Breast epithelium (tissue), 4 donors: ENCODE measurements at places on chromosomes 6 and 20.

DNA sequence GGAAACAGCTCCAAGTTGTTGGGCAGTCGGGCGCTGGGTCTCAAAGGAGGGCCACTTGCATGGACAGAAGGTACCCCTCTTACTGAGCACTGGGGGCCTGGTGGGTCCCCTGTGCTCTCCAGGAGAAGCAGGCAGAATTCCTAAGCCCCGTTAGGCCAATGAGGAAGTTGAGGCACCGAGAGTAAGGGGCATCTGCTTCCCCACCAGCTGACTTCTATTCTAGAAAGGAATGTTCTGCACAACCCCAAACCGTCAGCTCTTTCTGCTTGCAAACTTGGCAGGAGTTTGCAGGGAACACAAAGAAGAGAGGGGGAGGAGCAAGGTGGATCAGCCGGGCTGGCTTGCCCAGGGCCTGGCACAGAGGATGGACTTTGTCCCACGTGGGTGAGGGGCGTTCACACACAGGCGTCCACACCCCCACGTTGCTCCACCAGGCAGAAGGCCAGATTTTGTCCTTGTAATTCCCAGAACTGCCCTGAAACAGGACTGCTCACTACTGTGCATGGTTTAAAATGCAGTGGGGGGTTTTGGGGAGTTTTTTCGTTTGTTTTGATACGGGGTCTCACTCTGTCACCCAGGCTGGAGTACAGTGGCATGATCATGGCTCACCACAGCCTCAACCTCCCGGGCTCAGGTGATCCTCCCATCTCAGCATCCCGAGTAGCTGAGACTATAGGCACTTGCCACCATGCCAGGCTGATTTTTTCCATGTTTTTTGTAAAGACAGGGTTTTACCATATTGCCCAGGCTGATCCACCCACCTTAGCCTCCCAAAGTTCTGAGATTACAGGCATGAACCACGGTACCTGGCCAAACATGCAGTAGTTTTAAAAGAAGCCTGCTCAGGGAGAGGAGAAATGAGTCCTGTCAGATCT lies 93.3 kb downstream of the SNX5 start:
- DNase-seq = peak; percentile 93

GRCh38 chr6:20411953-20412681 lies 10.4 kb downstream of the E2F3 start:
- no peak for DNase-seq

GRCh38 chr6:63804381-63804956 lies 168.9 kb downstream of the PHF3 start:
- no peak for DNase-seq

DNA sequence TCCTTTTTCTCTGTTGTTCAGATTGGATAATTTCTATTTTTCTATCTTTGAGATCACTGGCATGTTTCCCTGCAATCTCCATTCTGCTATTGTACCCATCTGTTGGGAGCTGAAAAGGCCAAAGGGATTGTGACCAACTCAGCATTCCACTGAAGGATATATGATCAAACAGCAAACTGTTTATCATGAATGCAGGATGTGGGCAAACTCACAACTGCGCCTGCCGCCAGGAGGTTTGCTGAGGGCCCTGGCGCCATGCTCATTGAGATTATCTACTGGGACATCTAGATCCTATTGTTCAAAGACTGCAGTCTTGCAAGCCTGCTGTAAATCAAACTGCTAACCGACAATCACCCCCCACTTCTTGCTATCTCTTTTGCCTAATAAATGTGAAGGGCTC lies 3.8 kb upstream of the FKBP1A start:
- no peak for DNase-seq

DNA sequence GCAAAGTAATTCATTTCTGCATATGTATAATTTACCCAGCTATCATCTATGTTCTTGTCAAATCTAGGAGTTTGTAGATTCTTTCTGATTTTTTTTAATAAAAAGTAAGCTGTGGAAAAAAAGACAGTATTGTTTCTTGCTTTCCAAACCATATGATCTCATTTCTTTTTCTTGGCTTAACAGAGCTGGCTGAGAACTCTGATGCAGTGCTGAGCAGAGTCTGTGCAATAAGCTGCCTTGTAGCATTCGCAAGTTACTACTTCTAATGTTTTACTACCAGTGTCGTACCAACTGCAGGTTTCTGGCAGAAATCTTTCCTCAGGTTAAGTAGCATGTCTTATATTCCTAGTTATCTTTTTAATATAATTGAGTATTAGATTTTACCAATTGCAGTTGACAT lies 15.6 kb downstream of the RRBP1 start:
- no peak for DNase-seq

DNA sequence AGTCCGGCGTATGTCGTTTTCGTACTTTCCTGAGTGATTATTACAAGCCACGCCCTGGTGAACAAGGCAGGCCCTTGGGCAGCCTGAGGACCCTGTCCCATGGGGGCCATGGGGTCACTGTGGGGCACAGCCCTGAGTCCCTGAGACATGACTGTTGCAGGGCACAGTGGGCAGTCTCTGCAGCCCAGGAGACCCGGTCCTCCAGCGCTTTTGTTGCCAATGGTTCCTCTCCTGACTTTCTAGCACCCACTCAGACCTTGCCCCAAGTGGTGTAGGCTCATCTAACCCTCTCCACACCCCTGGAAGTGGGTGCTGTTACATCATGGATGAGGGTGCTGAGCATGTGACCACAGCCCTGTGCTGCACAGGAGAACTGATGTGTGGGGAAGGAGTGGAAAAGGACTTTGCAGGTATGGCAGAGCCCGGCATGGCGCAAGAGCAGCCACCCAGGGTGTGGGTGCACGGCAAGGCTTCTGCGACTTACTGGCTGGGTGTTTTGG lies 319.5 kb downstream of the TAF4 start:
- no peak for DNase-seq

DNA sequence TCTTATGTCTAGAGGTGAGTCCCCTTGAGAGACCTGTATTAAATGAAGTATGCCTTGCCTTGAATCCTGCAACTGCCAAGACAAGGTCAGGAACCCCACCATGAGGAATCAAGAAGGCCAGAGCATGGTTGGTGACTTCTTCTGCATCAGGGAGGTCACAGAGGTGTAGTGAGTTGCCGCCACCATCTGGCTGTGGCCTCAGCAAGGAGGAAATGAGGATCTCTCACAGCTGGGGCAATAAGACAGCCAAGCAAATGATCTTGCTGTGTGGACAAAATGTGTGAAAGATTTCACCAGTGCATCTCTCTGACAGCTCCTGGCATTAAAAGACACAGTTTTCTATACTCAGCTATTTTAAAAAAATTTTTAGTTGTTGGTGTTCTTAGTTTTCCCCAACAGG lies 611.0 kb downstream of the DOK5 start:
- DNase-seq = no peak

DNA sequence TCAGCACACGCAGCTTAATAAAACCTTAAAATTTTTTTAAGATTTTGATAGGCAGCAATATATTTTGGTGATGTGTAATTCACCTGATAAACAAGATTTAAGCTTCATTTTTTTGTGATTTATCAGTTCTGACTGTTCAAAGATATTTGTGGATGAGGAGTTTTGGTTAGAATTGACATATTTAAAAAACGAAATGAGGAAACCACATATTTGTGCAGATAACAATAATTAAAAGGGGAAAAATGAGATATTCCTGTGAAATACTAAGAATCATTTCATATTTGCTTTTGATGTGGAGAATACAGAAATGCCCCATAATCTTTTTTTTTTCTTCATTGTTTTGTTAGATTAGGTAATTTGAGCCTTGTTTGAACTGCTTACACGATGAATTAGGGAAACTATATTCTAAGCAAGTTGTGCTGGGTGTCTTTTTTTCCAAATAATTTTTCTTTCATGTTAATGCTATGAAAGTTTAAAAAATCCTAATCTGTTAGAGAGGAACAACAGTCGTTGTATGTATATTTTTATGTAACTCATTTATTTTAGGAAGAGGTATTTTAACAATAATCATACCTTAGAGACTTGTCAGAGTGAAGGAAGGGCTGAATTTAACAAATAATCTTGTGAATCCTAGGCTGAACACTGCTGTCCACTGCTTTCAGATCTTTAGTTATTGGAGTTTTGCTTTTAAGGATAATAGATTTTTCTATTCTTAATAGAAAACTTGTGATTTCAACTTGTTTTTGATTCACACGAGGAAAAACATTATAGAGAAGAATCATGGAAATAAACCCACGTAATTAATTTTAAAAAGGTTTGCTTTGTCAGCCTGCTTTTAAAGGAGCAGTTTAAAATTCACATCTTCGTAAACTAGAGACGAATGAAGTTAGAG lies 4.0 kb downstream of the ARID1B start:
- no peak for DNase-seq

GRCh38 chr20:11469795-11470435 lies 447.8 kb upstream of the BTBD3 start:
- DNase-seq = no peak

DNA sequence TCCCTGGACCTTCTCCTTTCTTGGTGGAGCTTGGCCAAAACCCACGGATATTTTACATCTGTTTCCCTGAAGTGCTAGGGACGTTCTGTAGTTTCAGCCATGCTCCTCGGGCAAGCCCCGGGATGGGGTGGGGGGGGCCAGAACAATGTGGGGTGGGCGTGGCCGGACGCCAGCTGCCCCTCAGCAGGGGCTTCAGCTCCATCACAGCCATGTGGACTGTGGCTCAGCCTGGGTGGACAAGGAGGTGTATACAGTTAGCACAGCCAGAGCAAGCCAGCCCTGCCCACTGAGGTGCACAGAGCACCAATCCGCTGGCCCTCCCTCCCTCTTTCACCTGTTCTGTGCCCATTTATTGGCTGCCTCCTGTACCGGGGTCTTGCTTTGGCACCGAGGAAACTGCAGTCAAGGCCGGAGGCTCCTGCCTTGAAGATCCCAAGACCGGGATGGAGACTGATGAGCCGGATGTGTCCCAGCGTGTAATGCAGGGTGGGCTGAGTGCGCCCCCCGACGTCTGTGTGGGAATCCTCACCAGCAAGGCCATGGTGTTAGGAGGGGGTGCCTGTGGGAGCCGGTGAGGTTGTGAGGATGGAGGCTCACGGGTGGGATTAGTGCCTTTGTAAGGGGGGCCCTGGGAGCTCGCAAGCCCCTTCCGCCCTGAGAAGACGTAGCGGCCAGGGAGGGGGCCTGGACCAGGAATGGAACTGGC lies 28.0 kb downstream of the FRMD1 start:
- no peak for DNase-seq

GRCh38 chr20:9808166-9808565 lies 30.7 kb downstream of the PAK5 start:
- DNase-seq = no peak

DNA sequence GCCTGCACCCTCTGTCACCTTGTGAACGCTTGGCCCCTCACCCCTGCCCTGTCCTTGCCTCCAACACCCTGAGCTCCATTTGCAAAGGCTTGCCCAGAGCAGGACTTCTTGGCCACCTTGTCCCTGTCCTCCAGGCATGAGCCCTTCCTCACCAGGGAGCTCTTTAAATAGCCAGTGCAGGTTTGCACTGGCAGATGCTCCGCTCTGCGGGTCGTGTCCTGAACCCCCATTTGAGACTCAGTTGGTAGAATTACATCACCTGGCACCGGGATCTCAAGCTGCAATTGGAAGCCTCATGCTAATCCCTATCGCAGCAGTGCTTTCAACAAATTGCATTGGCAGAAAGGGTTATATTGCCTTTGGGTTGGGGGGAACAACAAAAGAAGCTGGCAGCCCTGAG lies 85.9 kb downstream of the TRMT6 start:
- no peak for DNase-seq

DNA sequence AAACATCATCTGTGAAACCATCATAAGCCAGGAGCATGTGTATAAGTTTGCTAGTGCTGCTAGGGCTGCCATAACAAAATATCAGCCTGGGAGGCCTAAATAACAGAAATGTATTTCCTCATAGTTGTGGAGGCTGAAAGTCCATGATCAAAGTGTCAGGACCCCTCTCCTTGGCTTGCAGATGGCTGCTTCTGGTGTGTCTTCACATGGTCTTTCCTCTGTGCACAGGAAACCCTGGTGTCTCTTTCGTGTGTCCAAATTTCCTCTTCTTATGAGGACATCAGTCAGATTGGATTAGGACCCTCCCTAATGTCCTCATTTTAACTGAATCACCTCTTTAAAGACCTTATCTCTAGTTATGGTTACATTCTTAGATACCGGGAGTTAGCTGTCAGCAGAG lies 6.2 kb upstream of the CITED2 start:
- no peak for DNase-seq

- no peak for DNase-seq
Observed at GRCh38 chr6:15853259-15853658, 190.4 kb upstream of the DTNBP1 start.

GRCh38 chr6:155117256-155117655 lies 122.1 kb downstream of the TIAM2 start:
- DNase-seq = no peak

DNA sequence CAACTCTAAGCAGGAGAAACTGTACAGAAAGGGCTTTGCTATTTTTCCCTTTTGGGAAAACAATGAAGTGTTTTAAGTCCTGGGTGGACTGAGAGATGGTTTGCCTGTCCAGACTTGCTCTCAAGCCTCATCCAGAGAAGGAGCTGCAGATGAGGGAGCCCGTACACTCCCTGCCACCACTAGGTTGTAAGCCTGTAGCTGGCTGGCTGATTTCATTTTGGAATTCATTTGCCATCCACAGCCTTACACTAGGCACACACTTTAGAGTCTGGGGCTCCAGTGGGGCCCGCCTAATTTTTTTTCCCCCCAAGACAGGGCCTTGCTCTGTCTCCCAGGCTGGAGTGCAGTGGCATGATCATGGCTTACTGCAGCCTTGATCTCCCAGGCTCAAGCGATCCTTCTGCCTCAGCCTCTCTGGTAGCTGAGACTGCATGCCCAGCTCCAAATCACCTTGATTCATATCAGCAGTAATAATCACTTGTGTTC lies 28.4 kb downstream of the POFUT1 start:
- DNase-seq = peak; percentile 24

DNA sequence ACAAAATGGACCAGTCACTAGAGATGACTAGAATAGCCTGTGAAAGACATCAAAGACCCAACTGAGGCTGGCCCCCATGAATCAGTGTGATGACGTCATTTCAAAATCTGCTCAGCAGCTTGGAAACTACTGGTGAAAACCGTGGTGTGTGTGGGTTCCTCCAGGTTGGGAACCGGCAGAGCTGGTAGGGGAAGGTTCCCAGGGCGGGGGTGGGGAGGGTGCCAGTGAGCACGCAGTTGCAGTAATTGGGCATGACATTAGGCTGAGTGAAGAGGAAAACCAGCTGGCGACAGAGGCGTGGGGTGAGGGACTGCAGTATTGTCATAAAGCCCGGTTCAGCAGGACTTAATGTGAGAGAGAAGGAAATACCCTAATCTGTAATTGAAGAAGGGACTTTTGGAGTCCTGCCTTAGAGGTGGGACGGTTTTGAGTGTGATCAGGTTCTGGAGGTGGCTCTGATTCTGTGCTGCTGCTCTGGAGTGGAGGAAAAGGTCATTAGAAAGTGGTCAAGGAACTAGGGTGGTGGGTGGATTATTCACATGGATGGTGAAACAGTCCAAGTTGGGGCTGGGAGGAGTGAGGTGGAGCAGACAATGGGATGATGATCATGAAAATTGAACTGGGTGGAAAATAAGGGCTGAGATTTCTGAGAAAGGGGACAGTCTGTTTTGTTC lies 52.0 kb upstream of the MTHFD1L start:
- DNase-seq = peak; percentile 30

GRCh38 chr6:166325383-166326042 lies 16.8 kb downstream of the SFT2D1 start:
- no peak for DNase-seq

GRCh38 chr20:57400231-57400701 lies 9.1 kb downstream of the RBM38 start:
- DNase-seq = no peak
